ENCODE measurements at places on chromosomes 16 and 17.

GRCh38 chr16:69371564-69371963, 14.2 kb downstream of the TERF2 start:
- DNase-seq: no peak

- no peak for DNase-seq
Measured at GRCh38 chr16:54034684-54035083, 251.9 kb downstream of the IRX3 start.

- no peak for DNase-seq
Measured at GRCh38 chr17:9371019-9371418, 204.6 kb downstream of the STX8 start.

DNA sequence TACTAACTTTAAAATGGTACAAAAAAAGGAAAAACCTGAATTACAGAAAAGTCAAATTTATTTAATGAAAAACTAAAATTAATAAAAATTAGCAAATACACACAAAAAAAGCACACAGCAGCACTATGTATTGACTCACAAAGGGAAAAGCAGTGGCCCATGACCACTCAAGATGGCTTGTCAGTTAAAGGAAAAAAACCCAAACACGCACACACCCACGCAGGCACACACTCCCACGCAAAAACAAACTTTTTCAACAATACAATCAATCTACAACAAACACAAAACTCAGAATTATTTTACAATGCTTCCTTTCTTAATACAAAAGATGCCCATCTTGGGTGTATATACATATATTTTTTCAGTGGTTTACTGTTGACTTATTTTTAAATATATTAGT, 24.2 kb downstream of the SIAH1 start:
- DNase-seq: no peak

DNA sequence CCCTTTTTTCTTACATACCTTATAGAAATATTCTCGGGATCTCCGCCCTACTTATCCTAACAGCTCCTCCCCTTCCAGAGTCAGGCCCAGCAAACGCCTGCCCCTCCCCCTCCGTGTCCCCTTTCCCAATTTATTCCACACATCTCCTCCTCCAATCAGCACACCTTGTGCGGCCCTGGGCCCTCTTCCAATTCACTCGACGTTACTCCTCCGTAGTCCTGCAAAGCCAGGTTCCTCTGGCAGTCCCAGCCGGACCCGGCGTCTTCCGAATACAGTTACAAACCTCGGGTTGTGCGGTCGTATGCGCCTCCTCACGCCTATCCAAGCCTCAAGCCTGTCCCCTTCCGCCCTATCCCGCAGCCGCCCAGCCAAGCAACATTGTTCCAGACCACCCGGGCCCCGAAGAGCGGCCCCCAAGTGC, 677 bp downstream of the CBX1 start:
- DNase-seq: no peak

GRCh38 chr17:75933808-75934207, 7.0 kb downstream of the FBF1 start:
- no peak for DNase-seq

DNA sequence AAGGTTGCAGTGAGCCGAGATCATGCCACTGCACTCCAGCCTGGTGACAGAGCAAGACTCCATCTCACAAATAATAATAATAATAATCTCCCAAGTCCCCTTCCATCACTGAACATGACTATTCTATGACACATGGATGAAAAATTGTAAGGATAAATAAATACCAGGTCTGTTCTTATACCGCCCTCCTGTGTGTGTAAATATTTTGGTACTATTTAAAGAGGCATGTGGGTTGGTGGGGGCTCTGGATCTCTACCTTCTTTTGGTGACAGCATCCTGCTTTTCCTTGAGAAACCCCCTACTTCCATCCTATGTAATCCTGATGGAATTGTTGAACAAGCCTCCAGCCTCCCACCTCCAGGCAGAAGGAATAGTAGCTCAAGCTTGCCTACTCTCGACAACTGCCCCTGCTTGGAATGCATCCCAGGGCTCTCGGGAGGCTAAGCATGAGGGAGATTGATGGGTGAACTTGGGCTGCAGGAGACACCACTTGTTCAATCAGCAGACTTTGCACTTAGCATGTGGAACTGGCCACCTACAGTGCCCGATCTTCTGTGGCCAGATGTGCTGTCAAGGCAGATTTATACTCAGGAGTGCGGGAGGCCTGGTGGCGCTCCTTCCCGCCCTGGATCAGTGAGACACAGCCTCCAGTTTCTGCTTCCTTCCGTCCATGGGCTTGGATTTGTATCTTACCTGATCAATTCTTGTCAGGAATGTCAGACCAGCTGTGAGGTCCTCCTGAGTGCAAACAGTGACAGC, 287.4 kb downstream of the SLC39A11 start:
- DNase-seq: no peak

DNA sequence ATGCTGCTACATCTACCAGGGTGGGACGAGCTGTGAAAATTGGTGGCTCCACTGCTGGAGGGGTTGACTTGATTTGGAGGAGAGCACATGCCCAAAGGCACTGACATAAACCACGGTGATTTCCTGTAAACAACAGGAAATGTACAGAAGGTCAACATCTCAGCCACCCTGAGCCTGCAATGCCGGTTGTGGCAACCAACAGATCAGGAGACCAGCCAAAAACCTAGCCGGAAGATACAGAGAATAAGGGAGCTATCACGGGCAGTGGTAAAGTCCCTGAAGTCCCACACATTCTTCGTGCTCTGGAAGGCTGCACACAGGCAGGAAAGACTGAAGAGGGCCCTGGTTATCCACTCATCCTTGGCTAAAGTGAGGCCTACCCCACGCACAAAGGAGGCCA, 56.2 kb downstream of the ADCY9 start:
- no peak for DNase-seq

DNA sequence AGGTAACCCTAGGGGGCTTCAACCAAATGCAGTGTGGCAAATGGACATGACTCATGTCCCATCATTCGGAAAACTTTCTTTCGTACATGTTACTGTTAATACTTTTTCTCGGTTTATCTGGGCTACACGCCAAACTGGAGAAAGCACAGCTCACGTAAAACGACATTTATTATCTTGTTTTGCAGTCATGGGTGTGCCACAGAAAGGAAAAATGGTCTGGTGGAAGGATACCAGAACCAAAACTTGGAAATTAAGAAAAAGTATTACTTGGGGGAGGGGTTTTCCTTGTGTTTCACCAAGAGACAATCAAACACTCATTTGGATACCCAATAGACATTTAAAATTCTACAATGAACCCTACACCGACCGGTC, 23.6 kb downstream of the ALOX15B start:
- no peak for DNase-seq

Data from suppressor macrophage (primary cell).